Activated CD4-positive, alpha-beta T cell treated with anti-CD3 and anti-CD28 coated beads, Interleukin-2, amount 50 U/mL, for 4 hours (primary cell): ENCODE measurements at places on chromosomes 6 and 20.

GRCh38 chr6:90403489-90404381 is 107.1 kb upstream of the BACH2 start:
- DNase-seq = no peak

DNA sequence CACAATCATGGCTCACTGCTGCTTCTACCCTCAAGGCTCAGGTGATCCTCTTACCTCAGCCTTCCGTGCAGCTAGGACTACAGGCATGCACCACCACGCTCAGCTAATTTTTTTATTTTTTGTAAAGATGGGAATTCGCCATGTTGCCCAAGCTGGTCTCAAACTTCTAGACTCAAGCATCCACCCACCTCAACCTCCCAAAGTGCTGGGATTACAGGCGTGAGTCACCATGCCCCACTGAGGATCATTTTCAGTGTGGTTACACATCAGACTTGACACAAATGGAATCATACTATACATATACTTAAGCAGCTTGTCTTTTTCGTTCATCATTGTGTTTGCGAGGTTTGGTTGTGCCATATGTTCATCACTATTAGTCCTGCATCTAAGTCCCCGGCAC is 26.6 kb downstream of the ZC3H12D start:
- no peak for DNase-seq

GRCh38 chr6:79571030-79571367 is 33.8 kb upstream of the LCA5 start:
- DNase-seq = no peak

GRCh38 chr6:144359783-144360182 is 74.6 kb downstream of the UTRN start:
- DNase-seq = no peak

DNA sequence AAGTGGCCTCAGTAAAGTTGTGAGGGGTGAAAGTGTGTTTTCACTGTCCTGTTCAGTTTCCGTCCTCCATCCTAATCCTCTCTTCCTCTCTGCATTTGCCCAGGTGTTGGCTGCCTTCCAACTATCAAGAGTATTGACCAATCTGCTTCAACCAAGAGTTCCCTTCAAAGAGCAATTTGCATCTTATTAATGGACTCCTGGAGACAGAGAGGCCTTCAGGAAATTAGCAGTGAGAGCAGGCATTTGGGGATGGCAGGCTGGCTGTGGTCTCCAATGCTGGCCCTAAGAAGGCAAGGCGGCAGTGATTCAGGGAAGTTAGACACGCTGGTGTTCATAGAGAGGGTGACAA is 77.2 kb downstream of the GPR6 start:
- DNase-seq = no peak

DNA sequence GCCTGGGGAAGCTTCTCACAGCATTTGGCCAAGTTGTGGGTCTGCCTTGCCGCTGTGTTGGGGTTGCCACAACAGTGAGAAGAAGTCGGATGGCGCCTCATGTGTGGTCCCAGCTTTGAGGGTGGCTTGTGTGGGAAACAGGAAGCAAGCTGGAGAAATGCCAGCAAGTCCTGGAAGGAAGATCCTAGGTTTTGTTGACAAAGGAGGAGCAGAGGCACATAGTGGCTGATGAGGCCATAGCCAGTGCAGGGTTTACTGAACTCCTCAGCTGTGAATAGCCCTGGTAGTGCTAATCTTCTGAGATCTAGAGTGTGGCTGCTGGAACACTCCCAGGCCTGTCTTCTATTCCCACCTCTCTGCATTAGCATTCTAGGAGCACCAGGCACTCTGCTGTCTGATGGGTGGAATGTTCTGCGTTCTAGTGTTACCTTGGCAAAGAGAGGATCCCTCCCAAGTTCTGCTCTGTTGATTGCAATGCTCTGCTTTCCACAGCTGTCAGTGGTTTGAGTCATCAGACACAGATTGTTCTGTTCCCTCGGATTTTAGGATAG is 25.2 kb downstream of the SNPH start:
- DNase-seq = no peak

GRCh38 chr6:4412077-4412476 is 276.7 kb upstream of the ECI2 start:
- DNase-seq = no peak

- DNase-seq = no peak
These were observed 69.5 kb upstream of the SULF2 start for GRCh38 chr20:47854687-47855212.
